ENCODE measurements at places on chromosomes 1 and 21.
A peak's percentile ranks its signal among the peaks of the same experiment; 100 is the strongest.

DNA sequence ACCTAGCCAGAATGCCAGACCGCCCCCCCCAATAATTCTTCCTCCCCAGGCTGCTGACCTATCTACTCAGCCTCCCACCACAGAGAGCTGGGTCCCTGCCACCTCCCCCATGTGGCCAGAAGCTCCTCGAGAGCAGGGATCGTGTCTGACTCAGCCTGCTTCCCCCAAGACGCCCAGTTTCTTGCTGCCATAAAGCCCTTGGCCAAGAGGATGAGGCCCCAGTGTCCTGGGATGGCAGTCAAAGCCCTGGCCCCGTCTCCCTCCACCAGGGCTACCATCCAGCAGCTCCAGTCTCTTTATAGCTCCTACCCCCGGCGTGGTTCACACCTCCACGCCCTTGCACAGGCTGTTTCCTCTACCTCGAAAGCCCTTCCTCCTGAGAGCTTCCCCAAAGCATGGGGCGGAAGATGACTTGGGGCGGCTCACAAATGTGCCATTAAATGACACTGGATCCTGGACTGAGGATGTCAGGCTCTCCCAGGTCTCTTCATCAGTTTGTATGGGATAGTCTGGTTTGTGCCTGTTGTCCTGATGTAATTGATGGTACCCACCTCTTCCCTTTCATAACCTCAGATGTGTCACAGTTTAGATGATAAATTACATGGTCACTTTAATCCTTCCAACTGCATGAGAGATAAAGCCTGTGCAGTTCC is 13.2 kb downstream of the ADGRB2 start:
- peak; percentile 53 for DNase-seq

- DNase-seq: no peak
Observed at GRCh38 chr21:17416139-17416538, 96.7 kb upstream of the CXADR start.

DNA sequence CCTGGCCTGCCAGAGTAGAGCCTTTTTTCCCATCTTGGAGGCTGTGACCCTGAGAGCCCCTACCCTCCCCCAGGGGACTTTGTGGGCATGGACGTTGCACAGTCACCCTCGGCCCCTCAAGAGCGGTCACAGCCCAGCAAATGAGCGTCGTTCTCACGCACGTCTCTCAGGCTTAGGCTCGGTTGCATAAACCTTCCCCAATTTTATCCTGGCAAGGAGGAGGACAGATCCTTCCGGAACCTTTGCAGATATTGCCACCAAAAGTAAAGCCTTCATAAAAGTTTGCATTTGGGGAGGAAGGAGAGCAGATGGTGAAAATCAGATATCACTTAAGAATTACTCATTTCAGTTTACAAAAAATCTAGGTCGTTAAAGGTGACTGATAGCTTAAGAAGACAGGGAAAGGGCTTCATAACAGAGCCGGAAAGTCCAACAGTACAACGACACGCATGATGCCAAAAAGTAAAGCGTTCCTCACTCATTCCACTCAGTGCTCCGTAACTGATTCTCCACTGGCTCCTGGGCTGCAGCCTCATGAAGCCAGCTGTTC is 29.3 kb downstream of the PDE9A start:
- no peak for DNase-seq

DNA sequence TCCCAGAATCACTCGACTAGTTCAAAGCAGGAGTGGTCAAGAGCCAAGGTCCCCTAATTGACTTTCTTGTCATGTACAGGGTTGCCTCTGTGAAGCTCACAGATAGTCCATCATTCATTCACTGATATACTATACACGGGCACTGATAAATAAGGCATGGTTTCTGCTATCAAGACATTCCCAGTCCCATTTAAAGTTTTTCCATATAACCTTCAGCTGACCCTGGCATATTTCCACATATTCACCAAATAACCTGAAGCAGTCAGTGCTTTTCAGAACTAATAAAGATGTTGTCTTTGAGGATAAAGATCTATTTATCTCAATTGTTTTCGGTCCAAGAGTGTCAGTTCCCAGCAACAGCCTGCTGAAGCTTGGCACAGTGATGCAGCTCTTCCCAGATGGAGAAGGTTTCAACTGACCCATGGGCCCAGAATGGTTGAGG is 173.4 kb downstream of the ZZZ3 start:
- DNase-seq: no peak

GRCh38 chr1:176243746-176244145 is 36.7 kb upstream of the COP1 start:
- DNase-seq: no peak

DNA sequence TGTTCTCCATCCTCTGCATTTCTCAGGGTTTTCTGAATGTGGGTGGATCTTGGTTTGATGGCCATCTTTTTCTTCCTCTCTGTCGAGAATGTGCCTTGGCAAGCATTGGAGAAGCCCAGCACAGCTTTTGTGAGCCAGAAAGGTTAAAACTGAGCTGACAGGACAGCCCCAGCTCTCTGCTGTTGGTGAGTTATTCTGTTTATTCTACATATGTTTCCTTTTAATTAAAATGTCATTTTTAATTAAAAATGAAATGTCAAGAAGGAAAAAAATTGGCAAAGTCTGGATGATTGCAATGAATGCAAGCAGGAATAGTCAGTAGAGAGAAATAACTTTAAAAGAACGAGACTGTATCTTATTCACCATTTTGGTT is 325.8 kb downstream of the PTBP2 start:
- no peak for DNase-seq

- DNase-seq: no peak
Observed at GRCh38 chr1:24173638-24174575, 13.2 kb downstream of the IFNLR1 start.

GRCh38 chr1:226511296-226511695 is 37.3 kb upstream of the STUM start:
- DNase-seq: no peak

DNA sequence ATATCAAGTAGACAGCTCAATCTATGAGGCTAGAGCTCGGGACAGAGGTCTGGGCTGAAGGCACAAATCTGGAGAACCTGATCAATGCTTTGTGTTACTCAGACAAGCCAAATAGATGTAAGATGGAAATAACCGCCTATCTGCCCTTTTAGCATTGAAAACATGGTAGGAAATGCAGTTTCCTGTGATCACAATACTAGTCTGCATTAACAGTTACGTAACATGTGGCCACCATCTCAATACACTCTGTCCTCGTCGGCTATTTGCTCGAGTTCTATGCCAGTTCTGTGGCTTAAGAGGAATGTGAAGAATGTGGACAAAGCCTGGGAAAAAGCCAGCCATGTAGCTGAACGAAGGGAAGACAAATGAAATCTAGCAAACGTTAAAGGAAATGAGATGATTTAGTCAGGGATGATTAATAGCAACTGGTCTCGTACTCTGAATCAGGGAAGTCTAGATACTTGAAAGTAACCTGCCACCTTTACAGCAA is 73.3 kb downstream of the HSF2BP start:
- DNase-seq: no peak

- DNase-seq: no peak
Observed at GRCh38 chr1:84737590-84737989, 47.3 kb upstream of the SSX2IP start.

GRCh38 chr1:223713546-223714420 is 1.4 kb downstream of the CAPN2 start:
- no peak for DNase-seq

DNA sequence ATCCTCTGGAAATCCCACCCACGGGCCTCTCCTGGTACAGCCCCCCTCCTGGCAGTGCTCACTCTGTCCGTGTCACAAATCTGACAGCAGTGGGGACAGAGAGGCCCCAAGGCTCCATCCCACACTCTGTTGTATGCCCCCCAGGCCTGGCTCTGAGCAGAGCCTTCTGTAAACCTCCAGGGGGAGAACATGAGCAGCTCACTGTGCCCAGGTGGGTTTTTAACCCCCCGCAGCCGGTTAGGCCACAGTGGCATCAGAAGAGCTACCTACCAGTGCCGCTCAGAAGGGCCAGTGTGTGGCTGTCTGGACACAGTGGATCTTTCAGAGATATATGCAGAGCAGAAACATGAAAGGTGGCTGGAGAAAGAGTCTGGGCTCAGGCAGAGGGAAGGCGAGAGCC is 12.0 kb upstream of the GPR153 start:
- no peak for DNase-seq

GRCh38 chr1:201324821-201325677 is 41.7 kb downstream of the PKP1 start:
- DNase-seq: no peak
